ENCODE measurements at places on chromosomes 2 and 18.

- DNase-seq: no peak
Observed at GRCh38 chr2:217853301-217853881, 149.4 kb downstream of the TNS1 start.

DNA sequence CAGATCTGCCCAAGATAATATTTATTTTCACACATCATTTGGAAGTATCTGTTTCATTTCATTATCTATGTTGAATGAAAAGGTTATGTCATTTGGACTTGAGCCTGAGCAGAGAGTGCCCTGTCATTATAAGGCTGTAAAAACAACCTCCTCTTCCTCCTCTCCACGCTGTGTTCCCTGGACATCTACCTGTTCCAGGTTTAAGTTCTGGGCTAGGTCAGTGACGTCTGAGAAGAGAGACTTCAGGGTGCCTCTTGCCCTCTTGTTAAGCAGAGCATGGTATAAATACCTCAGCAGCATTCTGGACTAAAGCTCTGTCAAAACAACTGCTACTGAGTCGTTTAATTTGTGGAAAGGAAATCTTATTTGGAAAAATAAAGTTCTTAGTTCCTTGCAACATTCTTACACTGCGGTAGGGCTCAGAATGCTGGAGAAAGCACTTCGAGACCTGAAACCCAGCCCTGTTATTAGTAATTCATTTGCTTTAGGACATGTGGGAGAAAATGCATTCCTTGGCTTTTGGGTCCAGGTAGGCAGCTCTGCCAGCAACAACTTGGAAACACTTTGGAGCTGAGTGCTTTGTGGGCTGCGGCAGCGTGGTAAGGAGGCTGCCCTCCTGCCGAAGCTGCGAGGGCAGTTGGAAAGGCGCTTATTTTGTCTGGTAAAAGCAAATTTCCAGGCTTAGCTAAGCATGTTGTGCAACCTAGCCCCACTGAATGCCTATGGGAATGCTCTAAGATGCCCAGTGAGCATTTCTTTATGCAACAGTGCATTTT lies 91.8 kb upstream of the NEDD4L start:
- no peak for DNase-seq

DNA sequence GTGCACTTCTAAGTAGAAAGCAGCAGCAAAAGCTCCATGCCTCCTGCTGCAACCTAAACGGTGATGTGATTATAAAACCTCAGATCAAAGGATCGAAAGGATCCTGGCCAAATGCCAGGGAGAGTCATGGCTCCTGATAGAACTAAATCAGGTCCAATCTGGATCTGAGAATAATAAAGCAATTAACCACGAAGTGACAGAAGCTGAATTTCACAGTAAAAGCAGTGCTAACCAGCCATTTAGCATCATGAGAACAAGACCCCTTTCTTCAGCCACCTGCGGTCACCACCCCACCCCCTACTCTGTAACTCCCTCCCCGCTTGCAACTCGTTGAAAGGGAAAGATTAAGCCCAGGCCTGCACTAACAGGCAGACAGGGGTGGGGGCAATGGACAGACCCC lies 748.7 kb downstream of the BCL11A start:
- DNase-seq: no peak

GRCh38 chr2:238256594-238257104 lies 16.8 kb upstream of the HES6 start:
- DNase-seq: peak; percentile 60

GRCh38 chr18:63224630-63225029 lies 94.9 kb downstream of the BCL2 start:
- DNase-seq: no peak

- no peak for DNase-seq
Observed at GRCh38 chr2:198146346-198146940, 342.1 kb downstream of the PLCL1 start.

DNA sequence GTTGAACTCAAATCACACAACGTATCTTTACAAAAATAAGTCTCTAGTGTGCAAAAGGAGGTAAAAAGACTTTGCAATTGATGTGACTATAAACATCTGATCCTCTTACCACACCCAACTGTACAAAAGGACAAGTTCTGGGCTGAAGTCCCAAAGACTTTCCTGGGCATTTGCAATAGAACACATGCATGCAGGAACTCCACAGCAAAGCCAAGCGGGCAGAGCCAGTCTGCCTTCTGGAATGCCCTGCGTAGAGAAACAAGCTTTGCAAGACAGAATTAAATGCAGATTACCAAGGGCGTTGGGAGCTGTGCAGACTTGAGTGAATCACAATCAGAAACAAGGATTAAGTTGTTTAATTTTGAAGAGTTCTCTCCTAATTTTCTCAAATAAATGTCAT lies 208.4 kb upstream of the ZNF521 start:
- DNase-seq: no peak
